ENCODE measurements at places on chromosomes 7 and 10.

DNA sequence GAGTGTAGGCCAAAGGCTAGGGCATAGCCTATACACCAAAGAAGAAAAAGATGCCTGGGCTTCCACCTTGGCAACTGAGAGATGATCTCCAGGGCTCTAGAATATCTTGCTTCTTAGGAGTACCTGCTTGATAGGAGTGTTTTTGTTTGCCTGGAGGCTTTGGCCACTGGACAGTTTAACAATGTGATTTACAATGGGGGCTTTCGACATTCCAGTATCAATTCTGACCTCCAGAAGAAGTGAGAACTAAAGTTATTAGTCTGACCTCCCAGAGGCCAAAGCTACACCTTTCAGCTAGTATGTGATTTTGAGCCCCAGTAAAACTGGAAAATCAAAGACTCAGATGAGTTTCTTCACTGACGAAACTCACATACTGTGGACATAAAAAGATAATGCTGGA lies 96.1 kb downstream of the JMJD1C start:
- DNase-seq, result no peak

DNA sequence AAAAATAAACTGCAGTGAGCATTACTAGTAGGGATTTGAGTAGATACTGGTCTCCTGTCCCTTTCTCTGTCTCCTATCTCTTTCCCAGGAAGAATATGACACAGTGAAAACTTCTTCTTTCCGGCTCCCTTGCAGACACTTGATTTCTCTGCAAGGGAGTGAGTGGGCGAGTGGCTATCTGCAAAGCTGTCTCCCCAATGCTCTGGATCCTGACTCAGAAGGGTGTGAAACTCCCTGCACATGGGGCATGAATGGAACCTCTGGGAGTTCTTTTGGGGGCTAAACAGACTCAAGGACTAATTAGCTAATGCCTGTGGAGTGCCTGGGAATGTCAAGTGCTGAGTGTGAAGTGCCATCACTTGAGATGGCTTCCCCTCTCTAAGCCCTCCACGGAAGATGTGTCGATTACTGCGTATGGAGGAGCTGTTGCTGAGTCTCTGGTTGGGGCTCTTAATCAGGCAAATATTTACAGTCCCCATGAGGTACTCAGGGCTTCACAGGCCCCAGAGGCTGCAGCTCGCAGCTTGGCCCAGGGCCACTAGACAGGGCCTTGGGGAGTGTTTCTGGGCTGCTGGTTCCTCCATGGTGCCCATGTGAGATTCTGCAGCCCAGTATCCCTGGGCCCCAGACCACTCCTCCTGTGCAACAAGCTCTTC lies 139.8 kb downstream of the RPS24 start:
- no peak for DNase-seq

- DNase-seq, result no peak
Measured at GRCh38 chr10:1036341-1036791, 10.7 kb upstream of the IDI2 start.

GRCh38 chr10:18334116-18334867 lies 194.1 kb downstream of the CACNB2 start:
- peak; percentile 10 for DNase-seq

DNA sequence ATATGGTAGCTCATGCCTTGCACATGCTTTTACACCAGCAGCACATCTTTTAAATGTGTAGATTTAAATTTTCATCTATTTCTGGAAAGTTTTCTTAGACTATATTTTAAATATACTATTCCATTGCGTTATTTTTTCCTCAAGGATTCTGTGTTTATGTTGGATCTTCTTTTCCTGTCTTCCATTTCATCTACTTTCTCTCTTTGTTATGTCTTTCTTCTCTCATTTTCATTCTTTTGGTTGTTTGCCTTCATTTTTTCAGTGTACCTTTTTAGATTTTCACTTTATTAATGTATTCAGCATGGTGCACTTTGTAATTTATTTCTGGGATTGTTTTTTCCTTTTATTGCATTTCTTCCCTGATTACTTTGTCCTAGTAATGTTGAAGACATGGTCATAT lies 329.8 kb downstream of the ADK start:
- DNase-seq, result no peak

GRCh38 chr7:88150033-88150432 lies 69.8 kb downstream of the SRI start:
- DNase-seq, result no peak

DNA sequence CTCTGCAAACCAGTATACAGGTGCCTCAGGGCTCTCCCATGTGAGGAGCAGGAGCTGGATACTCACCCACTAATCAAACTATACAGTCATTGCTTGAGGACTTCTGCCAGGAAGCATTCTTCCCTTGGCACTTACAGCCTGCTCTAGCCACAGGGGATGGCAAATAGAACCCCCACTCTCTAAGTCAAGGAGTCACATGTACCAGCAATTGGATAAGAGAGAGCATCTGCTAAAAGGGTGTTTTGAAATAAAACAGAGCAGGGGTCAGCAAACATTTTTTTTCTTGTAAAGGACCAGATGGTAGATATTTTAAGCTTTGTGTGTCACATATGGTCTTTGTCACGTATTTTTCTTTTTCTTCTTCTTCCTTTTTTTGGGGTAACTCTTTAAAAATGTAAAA lies 865.2 kb upstream of the GHITM start:
- DNase-seq, result peak; percentile 14

- no peak for DNase-seq
Measured at GRCh38 chr10:72248468-72249151, 25.1 kb upstream of the DDIT4 start.
